ENCODE measurements at places on chromosomes 3 and 15.

DNA sequence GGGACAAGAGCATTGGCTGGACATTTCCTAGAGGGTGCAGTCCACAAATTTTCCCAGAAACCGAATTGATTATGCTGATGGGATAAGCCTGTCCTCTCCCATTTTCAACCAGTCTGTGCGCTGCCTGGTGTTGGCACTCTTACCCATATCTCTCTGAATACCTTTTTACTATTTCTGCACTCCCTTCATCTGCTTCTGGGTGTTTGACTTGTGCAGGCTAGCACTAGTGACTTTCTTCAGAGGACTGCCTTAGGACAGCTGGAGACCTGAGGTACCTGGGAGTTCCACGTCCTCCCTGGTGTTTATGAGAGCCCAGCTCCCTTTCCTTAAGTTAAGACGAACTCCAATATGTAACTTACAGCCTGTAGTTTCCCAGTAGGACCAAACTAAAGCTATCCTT is 50.2 kb downstream of the RBMS3 start:
- no peak for DNase-seq

DNA sequence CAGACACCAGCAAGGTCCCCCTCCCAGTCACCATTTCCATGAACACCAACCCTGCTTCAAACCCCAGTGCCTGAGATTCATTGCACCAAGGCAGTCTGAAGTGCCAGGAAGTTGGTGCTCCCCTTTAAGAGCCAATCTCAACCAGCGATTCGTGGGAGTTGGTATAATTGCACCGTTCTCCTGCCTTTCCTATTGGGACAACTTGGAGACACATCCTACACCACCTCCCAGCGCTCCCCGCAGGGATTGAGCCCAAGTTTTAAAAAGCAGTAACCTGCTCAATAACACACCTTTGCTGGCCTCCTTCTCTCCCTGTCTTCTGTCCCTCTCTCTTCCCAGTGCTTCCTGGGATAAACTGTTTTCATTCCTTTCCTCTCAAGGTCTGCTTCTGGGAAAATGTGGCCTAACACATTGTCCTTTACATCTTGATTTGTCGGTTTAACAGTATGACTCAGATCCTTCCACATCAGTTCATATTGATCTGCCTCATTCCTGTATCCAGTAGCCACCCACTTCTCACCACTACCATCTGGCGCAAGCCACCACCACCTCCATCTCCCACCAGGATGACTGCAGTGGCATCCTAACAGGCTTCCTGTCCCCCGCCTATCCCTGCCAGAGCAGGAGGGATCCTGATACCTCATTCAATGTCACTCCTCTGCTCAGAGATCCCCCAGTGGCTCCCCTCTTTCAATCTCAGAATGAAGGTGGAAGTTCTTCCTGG is 37.8 kb upstream of the HRH1 start:
- no peak for DNase-seq

- DNase-seq: no peak
Observed at GRCh38 chr3:2615080-2615479, 495.1 kb downstream of the IL5RA start.

GRCh38 chr3:175511219-175511785 is 652.2 kb downstream of the NAALADL2 start:
- no peak for DNase-seq

DNA sequence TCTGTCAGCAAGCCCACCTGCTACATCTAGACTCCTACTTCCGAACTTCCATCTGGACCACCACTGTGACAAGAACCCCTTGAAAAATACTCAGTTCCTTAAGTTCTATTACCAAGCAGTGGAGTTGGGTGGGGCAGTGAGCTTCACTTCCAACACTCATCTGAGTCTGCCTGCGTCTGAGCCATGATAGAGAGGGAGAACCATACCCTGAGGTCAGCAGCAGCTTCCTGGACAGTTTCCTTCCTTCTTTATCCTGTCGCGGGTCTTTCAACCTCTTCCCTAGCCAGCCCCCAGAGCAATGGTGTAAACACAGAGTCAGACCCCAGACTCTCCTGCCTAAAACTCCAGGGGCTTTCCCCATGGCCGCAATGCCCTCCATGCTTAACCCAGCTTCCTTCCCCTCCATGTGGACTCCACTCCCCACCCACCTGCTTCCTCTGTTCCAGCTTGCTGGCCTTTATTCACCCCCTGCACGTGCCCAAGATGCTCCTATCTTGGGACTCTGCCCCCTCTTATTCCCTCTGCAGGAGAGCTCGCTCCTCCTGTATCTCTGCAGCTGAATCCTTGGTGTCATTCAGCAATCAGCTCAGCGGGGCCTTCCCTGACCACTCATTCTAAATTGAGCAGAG is 211.2 kb downstream of the SHQ1 start:
- no peak for DNase-seq

DNA sequence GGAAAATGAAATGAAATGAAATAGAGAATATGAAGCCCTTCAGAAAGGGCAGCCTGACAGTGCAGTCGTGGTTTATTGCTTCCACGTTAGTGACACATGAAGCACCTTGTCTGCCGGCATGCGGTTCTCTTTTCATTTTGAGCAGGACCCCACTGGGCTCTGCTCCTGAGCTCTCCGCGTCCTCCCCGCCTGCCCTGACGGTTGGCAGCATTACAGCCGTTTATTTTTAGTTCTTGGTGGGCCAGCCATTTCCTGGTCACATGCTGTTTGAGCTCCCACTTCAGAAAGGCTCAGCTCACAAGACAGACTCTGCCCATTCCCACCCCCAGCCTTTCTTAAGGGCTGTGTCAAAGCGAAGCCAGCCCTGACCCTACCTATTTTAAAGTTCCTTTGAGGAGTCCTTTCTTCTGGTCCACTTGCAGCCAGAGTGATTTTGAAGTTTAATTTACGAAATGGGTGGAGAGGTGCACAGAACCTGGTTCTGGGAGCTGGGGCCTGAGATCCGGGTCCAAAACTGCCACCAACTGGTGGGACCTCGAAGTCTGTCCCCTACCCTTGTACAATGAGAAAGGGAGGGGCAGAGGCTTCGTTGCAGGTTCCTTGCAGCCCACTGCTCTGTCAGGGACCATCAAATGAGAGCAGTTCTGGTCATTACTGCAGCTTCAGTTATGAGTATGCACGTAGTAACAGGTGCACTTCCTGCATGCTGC is 60.1 kb downstream of the MGLL start:
- peak; percentile 51 for DNase-seq

GRCh38 chr15:26939398-26939797 is 31.6 kb upstream of the GABRG3 start:
- no peak for DNase-seq

GRCh38 chr3:90080988-90081387 is 973.6 kb downstream of the EPHA3 start:
- no peak for DNase-seq

DNA sequence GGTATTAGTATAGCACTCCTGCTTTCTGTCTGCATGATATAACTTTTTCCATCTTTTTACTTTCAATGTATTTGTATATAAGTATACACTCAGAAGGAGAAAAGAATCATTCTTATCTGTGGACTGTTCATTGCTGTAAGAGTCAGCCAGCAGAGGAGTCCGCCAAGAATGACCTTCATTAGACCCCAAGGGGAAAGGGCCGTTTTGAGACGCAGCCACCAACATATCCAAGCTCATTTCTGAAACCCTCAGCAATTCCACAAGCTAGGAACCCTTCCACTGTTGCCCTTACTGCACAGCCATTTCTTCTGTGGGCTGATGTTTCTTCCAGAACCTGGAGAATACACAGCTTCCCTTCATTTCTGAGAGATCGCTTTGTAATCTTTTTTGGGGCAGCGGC is 301.8 kb downstream of the ADAMTS17 start:
- DNase-seq: no peak

DNA sequence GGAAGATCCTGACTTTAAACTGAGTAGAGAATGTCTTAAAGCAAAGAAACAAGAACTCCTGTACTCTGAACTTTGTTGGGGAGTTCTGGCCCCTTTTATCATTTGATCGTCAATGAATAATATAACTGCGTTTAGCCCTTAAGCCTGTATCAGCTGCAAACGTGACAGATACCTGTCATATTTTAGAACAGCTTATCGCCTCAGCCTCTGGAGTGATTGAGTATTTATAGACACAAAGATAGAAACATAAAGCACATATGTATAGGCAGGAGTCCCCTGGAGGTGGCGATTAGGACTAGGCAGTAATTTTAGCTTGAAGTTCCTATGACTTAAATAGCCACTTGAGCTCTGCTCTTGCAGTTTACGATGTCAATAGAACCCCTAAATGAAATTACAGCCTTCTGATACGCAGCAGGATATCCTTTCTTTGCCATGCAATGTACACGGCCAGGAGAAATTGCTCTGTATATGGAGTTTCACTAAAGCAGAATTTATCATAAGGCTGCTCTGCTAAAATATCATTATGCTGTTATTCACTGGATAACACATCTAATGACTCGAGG is 321.8 kb downstream of the TIGIT start:
- DNase-seq: no peak

- DNase-seq: no peak
Observed at GRCh38 chr15:78049691-78050440, 27.6 kb downstream of the TBC1D2B start.

- DNase-seq: no peak
Observed at GRCh38 chr3:101300073-101300472, 20.3 kb downstream of the IMPG2 start.

DNA sequence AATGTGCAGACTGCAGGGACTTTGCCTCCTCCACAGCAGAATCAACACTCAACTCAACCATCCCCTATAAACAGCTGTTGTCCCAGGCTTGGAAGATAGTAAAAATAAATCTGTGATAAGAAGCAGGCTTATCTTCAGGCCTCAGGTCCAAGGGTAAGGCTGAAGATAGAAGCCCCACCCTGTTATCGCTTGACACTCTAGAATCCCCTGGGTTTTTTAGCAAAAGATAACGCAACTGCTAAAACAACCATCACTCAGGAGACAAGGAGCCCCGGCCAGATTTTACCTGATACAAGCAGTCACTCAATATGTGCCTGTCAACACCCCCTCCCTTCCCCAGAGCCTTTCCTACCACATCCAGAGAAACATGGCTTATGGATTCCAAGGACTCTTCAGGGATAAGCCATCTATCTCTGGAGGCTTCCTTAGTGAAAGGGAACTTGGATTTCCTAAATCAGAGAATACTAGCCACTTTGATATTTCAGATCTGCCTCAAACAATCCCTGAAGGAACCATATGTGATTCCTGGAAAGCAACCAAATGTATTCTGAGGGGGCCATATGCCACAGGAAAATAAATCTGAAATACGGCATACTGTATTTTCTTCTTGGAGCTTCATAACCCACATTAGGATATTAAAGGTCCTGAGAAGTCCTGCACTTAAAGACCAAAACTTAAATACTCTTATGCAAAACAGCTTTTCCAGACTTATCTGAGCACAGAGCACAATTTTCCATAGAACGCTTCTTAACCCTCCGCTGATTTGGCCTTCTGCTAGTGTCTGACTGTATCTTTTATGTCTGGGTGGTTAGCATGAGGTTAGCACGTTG is 60.4 kb downstream of the LYZL4 start:
- no peak for DNase-seq

DNA sequence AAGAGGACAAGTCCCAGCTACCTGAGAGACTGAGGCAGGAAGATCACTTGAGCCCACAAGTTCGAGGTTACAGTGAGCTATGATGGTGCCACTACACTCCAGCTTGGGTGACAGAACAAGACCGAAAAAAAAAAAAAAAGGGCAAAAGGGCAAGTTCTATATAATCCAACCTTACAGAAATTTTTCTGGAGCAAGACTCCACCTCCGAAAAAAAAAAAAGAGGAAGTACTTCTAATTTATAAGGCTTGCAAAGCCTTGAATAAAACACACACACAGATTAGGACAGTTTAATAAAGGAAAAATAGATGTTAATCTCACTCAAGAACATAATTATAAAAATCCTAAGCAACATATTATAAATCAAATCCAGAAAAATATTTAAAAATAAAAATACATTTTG is 14.4 kb upstream of the XYLB start:
- no peak for DNase-seq

- no peak for DNase-seq
Observed at GRCh38 chr15:77632534-77633133, at the start of gene LINGO1. LINGO1 (minus strand) TSS chr15:77632912; CDS start chr15:77632315, 597 bp downstream.

- no peak for DNase-seq
Observed at GRCh38 chr3:174397848-174398247, 461.3 kb upstream of the NAALADL2 start.

- DNase-seq: peak; percentile 67
Observed at GRCh38 chr15:66765478-66766281, 63.6 kb downstream of the SMAD6 start.

GRCh38 chr3:98029083-98029482 is 6.0 kb downstream of the GABRR3 start:
- no peak for DNase-seq

- DNase-seq: no peak
Observed at GRCh38 chr3:13552857-13553652, 4.1 kb downstream of the FBLN2 start.

- DNase-seq: no peak
Observed at GRCh38 chr3:79154865-79155264, 612.9 kb downstream of the ROBO1 start.

GRCh38 chr15:80156176-80156720 is 3.4 kb downstream of the FAH start:
- no peak for DNase-seq

DNA sequence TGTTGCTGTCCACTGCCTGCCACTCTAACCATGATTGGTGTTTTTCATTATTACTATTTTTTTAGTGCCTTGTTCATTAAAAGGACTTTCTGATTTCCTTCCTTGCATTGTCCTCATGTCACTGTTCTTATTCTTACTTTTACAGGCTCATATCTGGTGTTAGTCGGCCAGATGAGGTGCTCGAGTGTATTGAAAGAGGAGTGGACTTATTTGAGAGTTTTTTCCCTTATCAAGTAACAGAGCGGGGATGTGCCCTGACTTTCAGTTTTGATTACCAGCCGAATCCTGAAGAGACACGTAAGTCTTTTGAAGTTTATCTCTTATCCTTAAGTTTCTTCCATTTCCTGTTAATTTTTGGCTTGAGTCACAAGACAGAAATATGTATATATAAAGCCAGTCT is 23.2 kb downstream of the QTRT2 start:
- DNase-seq: no peak

DNA sequence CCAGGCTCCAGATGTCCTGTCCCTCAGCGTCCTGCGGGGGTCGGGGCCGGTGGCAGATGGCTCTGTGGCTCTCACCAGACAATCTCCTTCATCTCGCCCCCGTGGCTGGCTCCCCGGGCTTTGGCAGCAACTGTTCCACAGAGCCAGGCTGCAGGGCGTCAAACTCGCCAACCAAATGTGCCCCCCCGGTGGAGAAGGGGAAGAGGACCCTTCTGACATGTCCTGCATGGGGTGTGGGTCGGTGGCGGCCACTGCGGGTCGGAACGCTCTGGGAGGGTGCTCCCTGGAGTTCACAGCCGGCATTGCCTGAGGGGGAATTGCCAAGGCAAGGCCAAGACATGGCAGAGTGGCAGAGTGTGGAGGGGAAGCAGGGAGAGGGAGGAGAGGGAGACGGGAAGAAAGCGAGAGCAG is 36.0 kb downstream of the BDH1 start:
- DNase-seq: no peak

GRCh38 chr3:31469385-31469784 is 63.3 kb upstream of the STT3B start:
- no peak for DNase-seq
